ENCODE measurements at places on chromosomes 3 and 15.

GRCh38 chr3:4306091-4306490 lies 2.9 kb downstream of the SETMAR start:
- DNase-seq = no peak

DNA sequence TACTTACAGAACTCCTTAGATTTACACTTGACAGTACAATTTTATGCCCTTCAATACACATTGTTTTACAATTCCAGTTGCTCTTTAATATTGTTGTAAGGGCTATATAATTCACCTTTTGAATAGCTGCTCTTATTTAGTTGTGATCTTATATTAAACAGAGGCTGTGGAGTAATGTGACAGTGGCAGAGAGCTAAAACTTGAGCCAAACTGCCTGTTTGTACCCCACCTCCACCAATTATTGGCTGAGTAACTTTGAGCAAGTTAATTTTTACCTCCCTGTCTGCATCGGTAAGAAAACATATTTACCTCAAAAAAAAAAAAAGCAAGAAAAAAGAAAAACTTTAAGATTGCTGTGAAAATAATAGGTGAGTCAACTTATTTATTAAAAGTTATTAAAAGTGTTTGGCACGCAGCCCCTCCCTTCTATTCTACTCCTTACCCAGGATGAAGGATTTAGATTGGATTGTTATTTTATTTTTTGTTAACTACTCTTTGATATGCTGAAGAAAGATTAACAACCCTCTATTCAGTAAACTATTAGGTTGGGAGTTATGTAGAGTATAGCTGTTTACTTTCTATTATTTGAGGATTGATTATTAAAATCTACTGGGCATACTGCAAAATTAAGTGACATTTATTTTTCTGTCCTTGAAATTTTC lies 1.7 kb downstream of the SEC62 start:
- no peak for DNase-seq

GRCh38 chr3:151093905-151094304 lies 8.4 kb downstream of the MED12L start:
- no peak for DNase-seq

DNA sequence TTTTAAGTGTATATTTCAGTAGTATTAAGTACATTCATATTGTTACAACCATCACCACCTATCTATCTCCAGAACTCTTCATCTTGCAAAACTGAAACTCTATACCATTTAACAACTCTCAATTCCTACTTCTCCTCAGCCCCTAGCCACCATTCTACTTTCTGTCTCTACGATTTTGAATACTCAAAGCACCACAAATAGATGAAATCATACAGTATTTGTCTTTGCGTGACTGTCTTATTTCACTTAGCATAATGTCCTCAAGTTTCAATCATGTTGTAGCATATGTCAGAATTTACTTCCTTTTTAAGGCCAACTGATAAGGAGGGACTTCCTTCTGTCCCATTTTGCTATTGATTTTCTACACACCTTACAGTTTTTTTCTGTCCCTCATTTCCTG lies 593.3 kb downstream of the FHIT start:
- DNase-seq = no peak

- DNase-seq = no peak
Measured at GRCh38 chr3:88595026-88595425, 445.3 kb downstream of the C3orf38 start.

GRCh38 chr3:157104521-157104920 lies 55.4 kb downstream of the CCNL1 start:
- no peak for DNase-seq

- DNase-seq = no peak
Measured at GRCh38 chr3:124401843-124402242, 328.4 kb upstream of the UMPS start.

DNA sequence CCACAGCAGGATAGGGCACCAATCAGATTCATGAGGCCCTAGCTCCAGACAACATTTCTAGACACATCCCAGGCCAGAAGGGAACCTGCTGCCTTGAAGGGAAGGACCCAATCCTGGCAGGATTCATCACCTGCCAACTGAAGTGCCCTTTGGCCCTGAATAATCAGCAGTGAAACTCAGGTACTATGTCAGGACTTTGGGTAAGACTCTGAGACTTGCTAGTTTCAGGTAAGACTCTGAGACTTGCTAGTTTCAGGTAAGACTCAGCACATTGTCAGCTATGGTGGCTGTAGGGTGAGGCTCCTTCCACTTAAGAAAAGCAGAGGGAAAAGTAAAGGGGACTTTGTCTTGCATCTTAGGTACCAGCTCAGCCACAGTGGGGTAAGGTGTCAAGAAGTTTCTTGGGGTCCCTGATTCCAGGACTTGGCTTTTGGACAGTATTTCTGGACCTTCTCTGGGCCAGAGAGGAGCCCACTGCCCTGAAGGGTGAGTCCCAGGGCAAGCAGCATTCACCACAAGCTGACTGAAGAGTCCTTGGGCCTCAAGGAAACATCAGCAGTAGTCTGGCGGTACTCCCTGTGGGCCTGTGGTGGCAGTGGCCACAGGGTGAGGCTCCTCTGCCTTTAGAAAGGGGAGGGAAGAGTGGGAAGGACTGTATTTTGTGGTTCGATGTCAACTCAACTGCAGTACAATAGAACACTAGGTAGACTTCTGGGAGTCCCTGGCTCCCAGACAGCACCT lies 13.7 kb upstream of the COL8A1 start:
- DNase-seq = no peak

GRCh38 chr15:22229990-22230819 lies 149.9 kb downstream of the OR4M2 start:
- no peak for DNase-seq

DNA sequence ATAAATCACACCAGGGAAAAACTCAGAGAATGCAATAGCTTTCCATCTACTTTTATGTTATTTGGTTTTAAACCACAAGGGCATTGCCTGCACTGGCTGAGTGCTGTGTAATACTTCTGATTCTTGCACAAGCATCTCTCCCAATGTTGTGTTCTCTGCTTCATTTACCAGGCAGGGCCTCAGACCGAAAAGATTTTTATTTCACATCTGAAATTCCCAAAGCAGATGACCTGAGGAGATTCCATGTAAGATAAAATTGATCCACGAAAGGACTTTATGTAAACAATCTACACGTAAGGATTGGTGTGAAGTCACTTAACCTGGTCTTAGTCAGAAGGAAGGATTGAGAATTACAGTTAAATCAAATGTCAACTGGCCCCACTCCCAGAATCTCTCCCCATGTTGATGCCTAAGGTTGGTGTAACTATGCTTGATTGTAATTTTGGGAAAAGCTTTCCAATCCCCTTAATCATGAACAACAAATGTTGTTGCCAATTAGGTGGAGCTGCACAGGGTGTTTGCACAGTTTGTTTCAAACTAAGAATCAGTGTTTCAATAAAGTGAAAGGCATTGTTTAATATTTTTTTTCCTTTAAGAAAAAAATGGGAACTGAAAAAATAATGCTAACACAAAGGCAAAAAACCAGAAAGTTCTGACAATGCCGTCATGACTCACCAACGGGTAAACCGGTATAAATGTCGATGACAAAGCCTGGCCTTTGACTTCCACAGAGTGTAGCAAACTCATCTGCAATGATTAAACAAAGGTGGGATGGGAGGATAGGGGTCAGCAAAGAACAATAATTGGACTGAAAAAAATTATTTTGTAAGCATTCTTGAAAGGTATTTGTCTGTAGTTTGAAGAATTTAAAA lies 128.6 kb downstream of the DUT start:
- no peak for DNase-seq

DNA sequence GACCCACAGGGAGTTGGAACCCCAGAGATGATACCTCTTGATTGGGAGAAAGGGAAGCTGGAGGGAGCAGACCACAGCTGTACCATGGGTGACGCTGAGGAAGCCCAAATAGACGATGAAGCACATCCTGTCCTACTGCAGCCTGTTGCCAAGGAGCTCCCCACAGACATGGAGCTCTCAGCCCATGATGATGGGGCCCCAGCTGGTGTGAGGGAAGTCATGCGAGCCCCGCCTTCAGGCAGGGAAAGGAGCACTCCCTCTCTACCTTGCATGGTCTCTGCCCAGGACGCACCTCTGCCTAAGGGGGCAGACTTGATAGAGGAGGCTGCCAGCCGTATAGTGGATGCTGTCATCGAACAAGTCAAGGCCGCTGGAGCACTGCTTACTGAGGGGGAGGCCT lies 201.1 kb downstream of the AKAP13 start:
- no peak for DNase-seq

Measured in WERI-Rb-1 (cell line).